ENCODE measurements at places on chromosomes 6 and 20.

- no peak for DNase-seq
Observed at GRCh38 chr20:42795111-42795695, 394.5 kb downstream of the PTPRT start.

DNA sequence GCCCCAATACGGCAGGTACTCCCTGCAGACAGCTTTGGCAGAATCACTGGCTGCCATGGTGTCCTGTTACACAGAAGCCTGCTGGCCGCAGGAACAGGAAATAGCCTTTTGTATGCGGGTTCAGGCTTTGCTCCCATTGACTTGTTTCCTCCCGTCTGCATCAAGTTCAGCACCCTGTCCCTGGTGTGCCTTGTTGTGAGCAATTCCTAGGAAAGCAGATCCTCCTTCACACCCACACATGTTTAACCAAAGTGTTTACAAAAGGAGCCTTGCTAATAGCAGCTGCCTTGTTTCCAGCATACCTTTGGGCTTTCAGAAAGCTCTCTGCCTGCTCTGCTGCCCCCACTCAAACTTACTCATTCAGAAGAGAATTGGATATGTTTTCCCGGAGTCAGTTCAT is 127.2 kb upstream of the SUPT3H start:
- no peak for DNase-seq

GRCh38 chr20:3354247-3354646 is 53.2 kb downstream of the DNAAF9 start:
- DNase-seq, result no peak

GRCh38 chr6:69555088-69555638 is 241.6 kb downstream of the LMBRD1 start:
- no peak for DNase-seq

Data from testis (tissue), 5 donors.